Activated T-cell treated with anti-CD3 and anti-CD28 coated beads, Interleukin-2, amount 50 U/mL, for 24 hours (primary cell): ENCODE measurements at places on chromosomes 3 and 15.

GRCh38 chr3:107999215-107999775 lies 91.5 kb downstream of the CD47 start:
- no peak for DNase-seq

DNA sequence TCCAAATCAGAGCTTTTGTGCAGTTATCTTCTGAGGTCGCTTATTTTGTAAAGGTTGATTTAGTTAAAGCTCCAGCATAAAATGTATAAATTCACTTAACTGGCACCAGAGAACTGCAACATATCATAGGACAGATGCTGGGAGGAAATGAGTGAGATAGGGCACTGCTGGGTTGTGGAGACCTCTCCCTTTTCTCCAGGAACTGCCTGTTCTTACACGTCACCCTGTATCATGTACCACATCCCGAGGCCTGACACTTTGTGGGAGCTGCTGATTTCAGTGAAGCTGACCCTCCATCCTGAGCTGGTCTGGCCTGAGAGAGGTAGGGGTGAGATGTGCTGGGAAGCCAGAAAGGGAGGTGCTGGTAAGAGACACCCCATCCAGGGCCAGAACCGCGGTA lies 213.8 kb upstream of the FEZF2 start:
- no peak for DNase-seq

GRCh38 chr3:105458518-105459215 lies 92.0 kb downstream of the ALCAM start:
- DNase-seq = no peak

- no peak for DNase-seq
These were observed 45.6 kb upstream of the IREB2 start for GRCh38 chr15:78392430-78392829.

GRCh38 chr3:128884992-128885391 lies 5.6 kb downstream of the ACAD9 start:
- DNase-seq = no peak

DNA sequence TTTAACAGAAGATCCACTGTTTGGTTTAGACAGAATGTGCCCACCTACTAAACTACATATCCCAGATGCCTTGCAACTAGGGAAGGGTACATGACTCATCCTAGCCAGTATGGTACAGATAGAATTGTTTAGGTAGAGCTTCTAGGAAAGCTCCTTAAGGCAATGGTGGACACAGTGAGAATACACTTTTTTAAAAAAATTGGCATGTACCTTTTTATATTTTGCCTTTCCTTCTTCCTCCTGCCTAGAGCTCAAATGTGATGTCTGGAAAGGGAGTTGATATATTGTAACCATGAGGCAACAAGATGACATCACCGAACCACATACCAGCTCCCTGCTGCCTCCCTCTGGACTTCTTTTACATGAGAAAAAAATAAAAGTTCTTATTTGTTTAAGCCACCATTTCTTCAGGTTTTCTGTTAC lies 14.4 kb upstream of the C3orf80 start:
- DNase-seq = no peak

- DNase-seq = no peak
These were observed 80.9 kb downstream of the LRRFIP2 start for GRCh38 chr3:37093481-37093880.

DNA sequence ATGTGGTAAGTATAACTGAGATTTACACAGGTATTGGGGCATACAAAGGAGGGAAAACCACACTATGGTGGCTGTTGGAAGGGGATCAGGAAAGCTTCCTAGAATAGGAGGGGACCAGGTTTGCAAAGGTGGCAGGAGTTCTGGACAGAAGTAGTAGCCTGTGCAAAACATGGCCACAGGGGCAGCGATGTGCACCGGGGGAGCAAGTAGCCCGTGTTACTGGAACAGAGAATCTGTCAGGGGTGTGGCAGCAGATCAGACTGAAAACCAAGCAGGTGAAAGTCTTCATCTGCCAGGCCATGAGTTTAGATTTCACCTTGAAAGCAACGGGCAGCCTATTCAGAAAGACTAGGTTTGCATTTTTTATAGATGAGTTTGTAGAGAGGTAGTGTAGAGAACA lies 182.3 kb upstream of the LPP start:
- DNase-seq = no peak

DNA sequence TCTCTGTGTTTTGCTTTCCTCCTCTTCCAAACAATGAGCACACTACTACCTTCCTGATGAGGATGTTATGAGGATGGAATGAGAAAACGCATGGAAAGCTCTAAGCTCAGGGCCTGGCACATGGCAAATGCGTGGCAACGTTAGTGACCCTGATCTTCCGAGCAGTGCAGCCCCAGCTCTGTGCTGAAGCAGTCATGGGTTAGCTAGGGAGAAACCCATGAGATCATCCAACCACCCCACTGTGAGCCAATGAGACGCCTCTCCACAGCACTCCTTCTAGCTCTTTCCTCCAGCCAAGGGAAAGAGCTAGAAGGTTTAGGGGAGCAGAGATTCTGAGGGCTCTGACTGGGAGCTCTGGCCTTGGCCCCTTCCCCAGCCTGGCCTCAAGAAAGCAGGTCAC lies 4.5 kb downstream of the CPN2 start:
- no peak for DNase-seq

DNA sequence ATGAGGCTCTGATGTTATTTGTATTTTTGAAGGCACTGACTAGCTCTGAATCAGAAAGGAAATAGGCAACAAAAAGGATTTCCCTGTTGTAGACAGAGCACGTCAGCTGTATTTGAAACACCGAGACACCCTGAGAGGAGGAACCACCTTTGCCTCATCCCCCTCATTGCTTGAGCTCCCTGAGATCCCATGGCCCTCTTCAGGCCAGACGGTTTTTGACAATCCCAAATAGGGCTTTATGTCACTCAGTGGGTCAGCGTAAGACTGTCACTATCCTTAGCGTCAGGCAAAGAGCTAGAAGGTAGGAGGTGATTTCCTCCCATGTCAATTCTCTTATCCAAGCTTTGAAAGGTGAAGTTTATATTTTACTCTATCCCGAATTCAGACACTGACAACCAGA lies 254.3 kb downstream of the ZNF621 start:
- DNase-seq = no peak

DNA sequence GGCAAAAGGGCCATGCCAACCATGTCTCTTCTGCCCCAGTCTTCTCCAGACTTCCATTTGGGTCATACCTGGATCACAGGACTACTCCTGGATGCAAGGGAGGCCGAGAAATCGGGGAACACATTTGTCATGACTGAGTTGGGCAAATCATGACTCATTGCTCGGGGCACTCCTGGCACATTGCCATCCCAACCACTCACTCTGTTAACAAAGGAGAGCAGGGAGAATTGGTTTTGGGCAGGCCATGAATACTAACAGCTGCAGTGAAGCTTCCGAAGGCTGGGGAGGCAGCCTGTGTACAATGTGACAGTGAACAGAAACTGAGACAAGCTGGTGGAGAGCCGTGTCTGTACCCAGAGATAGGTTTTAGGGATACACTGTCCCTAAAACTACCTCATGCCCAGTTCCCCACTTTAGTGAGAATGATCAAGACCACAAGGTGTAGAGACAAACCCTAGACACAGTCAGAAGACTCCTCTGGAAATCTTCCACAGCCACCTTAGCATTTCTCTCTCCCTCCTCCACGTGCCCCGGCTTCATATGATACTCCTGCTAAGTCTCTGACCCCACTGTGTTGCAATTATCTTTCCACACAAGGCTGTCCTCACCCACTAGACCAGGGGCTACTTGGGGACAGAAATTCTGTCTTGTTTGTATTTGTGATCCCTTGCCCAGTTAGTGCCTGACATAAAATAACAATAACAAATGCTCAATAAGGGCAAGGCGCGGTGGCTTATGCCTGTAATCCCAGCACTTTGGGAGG lies 10.5 kb upstream of the BUB1B start:
- DNase-seq = no peak

DNA sequence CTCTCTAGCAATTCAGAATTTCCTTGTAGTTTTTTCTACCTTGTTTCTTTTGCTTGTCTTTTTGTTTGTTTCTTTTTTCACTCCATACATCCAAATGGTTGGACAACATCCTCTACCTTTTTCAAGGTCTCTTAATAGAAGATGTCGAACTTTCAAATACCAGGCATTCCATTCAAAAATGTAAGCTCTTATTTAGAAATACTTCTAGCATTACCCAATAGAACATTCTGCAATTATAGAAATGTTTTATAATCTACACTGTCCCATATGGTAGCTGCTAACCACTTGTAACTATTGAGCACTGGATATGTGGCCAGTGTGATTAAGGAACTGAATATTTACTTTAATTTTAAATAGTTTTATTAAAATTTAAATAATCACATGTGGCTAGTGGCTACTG lies 196.2 kb upstream of the MRPL3 start:
- DNase-seq = no peak
